ENCODE measurements at places on chromosomes 1 and 21.

DNA sequence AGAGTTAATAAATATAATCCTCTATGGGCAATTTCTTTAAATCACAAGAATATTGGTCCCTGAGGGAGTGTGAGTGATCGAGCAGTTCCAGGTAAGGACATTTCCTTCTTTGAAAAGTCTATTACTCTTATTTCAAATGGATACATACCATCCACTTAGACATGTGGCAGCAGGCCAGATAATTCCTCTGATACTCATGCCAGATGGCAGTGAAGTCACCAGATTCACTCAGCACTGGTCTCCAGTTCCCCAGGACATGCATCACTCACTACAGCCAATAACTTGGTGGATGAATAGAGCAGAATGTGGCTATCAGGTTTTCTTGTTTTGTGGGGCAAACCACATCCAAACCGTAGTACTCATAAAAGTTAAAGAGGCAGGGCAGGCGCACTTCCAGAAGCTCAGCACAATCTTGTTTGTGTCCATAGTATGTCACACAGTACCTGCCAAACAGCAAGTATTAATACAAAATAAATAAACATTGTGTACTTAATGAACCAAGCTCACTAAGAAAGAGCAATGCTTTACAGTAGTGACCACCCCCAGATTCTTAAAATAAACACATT is 74.2 kb upstream of the CD53 start:
- no peak for DNase-seq

DNA sequence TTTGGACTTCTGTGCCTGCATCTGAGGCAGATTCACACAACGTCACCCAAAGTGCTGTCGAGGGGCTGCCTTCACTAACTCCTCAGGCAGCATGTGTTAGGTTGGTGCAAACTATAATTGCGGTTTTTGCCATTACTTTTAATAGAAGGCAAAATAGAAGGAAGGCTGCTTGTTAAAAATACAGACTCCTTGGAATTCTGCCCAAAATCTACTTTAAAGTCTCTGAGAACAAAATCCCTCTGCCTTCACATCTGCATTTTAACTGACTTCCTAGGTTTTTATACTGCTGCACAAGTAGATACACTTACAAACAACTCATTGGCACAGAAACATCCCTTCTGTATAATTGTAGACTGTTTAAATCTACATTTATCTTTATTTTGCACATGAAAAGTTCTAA is 41.3 kb upstream of the SLC19A2 start:
- no peak for DNase-seq

DNA sequence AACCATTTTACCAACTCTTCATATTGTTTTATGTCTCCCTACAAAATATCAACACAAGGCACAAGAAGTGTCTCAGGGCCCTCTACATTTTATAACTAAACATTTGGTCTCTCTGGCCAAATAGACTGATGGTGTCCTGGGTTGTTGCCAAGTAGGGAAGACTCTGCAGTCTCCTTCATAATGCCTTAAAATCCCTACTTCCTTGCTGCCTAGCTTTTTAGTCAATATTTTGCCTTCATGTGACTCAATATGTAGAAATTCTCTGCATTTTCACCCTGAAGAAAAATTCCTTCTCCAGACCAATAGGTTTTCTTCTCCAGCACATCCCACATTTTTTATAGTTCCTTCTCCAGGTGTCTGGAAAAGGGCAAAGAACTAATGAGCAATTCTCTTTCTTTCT is 72.6 kb upstream of the IPO9 start:
- no peak for DNase-seq

DNA sequence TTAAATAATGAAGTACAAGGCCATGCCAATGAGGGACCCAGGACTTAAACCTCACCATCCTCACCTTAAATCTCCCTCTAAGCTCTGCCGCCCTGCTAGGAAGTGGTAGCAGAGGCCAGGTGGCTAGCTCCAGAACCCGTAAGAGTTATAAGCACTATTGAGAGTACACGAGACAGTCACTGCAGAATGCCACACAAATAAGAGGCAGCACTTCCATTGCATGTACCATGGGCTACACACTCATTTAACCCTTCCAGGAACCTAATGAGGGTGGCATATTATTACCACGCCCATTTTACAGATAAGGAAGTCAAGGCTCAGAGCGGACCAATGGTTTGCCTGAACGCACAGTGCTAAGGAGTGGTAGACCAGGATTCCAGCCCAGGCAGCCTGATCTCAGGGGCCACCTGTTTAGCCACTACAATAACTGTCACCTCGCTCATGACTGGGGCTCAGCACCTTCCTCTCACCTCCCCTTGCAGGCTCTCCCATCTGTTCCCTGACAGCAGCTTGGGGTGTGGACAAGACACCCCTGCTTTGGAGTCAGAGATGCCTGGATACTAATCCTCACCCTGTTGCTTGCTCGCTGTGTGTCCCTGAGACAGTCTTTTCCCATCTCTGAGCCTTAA is 54.8 kb upstream of the ID3 start:
- DNase-seq, result no peak

DNA sequence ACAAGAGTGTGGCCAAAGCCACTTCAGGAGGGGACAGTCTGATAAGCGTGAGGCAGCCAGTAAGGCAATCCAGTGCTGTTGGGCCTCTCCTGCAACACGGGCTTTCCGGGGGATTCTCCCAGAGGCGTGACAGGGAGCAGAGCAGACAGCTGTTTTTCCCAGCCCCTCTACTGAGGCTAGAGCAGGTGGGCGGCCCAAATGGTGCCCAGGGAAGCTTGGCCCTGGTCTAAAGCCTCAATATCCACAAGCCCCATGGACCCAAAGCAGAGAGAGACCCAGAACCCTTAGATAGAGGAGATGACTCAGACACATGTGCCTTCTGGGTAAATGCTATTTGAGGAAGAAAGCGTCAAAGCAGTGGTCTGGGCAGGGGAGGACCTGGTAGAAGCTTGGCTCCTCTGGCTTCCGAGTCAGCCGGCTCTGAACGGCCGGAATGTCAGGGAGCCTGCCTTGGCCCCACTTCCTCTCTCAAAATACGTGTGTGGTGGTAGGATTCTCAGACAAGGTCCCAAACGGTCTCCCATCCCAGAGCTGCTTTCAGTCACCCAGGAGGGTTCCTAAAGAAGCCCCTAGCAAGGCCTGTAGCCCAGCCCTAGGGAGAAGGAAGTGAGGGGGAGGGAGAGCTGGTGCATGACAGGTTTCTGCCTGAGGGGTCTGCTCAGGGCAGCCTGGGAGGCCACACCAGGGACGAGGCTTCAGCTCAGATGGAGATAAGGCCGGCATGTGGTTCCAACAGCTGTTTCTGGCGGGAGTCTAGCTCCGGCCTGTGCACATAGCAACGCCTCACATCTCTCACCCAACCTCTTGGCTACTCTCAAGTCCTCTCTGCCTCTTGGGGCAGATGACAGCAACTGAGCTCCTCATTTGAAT is 28.8 kb downstream of the PIK3C2B start:
- no peak for DNase-seq

DNA sequence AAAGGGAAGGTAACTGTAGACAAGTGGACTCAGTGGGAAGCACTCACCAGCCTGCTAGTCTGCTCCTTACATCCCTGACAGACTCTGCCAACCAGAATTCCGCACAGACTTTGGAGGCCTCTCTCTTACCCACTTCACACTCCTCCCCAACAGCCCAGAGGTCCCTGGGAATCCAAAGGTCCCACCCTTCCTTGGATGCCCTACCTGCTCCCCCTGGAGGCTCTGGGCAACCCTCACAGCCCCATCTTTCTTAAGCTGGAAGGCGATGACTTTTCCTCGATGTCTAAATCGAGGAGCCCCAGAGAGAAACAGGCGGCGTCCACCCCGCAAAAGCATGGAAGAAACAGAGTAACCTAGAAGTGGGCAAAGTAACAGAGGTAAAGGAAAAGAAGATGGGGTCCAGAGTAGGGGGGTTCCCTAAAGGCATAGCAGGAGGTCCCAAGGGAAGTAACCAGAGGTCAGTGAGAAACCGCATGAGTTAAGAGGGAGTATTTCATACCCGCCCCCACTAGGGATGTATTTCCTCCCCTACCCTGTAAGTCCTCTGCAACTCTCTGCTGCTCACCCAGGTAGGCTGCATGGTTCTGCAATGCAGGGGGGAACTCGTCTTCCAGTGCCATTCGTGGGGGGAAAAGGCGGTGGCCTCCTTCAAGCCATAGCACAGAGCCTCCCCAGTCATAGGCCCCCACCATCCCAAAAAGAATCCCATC is 8.4 kb downstream of the ITGA10 start:
- DNase-seq, result no peak

DNA sequence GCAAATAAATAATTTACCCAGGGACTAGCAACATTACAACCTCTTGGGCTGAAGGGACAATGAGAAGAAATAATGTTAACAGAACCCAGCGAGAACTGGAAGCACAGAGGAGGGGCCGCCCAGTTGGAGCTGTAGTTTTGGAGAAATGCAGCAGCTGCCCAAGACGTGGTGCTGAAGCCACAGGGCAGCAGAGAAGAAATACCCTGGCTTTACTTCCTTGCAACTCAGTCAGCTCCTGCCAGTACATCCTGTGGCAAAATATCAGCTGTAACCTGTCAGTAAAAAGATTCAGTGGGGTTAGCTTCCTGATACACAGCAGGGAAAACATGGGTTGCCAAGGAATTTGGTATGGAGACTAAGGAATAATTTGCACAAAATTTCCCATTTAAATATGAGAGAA is 283.6 kb upstream of the USP25 start:
- DNase-seq, result no peak

DNA sequence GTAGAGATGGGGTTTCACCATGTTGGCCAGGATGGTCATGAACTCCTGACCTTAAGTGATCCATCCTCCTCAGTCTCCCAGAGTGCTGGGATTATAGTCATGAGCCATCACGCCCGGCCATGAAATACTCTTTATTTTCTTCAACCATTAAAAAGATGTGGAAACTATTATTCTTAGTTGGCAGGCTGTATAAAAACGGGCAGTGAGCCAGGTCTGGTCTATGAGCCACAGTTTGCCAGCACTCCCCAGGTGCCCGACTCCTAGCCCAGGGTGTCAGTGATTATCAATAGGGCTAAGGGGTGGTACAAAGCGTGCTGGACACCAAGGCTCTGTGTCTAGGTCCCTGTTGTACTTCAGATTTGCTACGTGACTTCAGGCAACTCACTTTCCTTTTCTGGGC is 3.7 kb upstream of the TMEM61 start:
- DNase-seq, result no peak

GRCh38 chr1:221405146-221405545 is 336.7 kb downstream of the DUSP10 start:
- DNase-seq, result no peak

DNA sequence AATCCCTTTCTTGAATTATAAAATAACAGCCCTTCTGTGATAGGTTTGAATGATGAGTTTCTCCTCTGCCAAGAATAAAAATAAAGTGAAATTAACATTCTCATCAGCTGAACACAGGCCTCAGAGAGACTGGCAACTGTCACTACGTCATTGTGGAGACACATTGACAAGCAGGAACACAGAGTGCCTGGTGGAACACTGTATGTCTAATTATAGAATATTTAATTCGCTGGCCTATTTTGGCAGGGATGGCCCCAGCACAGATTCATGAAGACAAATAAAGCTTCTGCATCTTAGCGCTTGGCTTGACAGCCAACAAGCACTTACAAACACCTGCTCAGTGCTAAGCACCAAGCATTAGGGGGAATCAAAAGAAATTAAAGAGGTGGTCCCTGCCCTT is 52.0 kb upstream of the SMYD2 start:
- DNase-seq, result no peak

Measured in activated naive CD4-positive, alpha-beta T cell treated with anti-CD3 and anti-CD28 coated beads for 36 hours (primary cell).